ENCODE measurements at places on chromosomes 3 and 15. TPM values are rescaled to one million over a fixed set of nuclear protein-coding genes. Genes with fewer than 3 reads are reported as not detected.

Gene CORO2B
- 23.1 TPM for total RNA-seq

Gene C2CD4B
- total RNA-seq, result not detected

Gene WDR5B
- 6.8 TPM for total RNA-seq

GRCh38 chr15:68278595-68279405, 1.3 kb downstream of the FEM1B start:
- no peak for DNase-seq

- DNase-seq, result no peak
Measured at GRCh38 chr3:128074851-128075521, 22.7 kb downstream of the SEC61A1 start.
